ENCODE measurements at places on chromosomes 12 and 14.
A peak's percentile ranks its signal among the peaks of the same experiment; 100 is the strongest.

DNA sequence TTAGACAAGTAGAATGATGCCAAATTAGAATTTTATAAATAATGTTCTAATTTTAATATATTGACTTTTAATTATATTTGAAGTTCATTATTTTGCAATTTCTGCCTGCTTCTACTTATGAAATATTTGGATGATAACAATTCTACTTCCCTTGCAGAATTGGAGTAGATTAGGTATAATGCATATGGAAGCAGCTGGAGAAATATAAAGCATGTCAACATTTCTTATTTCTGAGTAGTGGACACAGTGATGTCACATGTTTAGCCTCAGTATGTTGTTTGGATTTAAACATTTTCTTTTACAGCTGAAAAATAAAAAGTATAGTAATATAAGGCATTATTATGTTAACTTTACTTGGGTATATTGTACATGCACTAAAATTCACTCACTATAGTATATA lies 344.2 kb upstream of the E2F7 start:
- no peak for DNase-seq

- no peak for DNase-seq
These were observed 426.2 kb downstream of the BCAT1 start for GRCh38 chr12:24522736-24523135.

- no peak for DNase-seq
These were observed 84.4 kb downstream of the SPATS2 start for GRCh38 chr12:49451468-49452259.

DNA sequence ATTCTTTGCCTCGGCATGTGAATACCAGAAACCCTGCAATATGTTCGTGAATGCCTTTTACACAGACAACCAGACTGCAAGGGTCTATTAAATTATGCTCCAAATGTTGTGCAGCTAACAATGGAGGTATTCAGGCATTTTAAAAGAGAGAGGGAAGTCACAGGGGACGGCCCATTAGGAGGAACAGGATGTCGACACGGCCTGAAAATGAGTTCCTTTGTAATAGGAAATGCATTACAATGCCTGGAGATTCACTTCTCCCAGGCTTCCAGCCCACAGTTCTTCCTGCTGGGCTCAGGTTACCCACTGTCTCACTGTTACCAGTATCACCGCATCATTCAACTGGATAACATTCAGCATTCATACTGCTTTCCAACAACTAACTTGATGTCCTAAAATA lies 2.5 kb downstream of the DUSP6 start:
- no peak for DNase-seq

DNA sequence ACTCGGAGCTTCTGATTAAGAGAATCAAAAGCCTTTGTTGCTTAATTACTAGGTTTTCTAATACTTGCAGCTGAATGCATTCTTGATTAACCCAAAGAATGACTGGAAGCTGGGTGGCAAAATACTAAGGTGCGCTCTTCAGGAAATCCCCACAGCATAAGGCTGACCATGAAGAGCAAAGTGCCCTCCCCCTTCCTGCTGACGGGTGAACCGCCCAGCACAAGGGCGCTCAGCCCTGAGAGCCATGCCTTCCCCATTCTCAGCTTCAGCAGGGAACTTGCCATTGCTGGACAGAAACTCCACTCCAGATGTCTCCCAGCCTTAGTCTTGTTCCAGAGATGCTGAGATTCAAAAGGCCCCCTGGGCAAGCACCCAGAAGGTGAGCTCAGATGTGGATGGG lies 27.2 kb upstream of the FBRSL1 start:
- no peak for DNase-seq

DNA sequence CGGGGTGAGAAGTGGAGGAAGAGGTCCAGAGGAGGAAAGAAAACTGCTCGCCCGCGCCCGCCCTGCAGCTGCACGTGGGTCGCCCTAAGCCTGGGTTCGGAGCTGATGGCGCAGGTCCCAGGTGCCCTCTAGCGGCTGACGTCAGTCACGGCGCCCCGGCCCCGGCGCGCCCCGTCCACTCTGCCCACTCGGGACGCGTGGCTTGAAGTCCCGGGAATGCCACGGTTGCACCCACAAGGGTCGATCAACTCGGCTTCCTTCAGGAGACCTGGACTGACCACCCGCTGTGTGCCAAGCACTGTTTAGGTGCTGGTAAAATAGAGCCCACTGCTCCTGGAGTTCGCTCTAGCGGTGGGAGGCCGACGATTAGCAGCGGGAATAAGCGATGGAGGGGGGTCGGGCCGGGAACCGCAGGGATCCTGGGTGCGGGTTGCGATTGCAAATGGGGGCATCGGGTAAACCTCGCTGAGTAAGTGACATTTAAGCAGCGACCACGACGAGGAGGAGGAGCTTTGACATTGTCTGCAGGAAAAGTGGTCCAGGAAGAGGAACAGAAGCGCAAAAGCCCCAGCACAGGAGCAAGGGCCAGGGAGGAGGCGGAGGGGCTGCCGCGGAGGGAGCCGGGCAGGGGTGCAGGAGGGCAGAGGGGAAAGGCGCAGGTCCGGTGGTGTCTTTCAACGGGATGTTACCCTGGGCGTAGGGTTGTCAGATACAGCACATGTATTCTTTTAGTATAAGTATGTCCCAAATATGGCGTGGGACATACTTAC lies 5.1 kb upstream of the ZNF839 start:
- peak; percentile 75 for DNase-seq

DNA sequence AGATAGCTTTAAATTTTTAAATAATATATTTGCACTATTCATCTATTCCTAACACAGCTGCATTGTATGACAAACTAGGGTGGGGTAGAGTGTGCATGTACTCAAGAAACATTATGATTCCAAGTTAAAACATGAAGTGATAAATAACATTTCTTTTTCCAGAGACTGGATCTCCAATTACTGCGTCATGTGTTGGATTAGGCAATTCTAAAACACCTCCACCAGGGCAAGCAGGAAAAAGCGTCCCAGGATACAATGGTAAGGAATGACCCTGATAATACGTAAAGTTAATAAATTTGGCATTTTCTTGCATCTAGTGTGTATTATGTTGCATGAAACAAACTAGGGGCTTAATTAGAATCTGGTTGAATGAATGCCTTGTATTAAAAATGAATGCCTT lies 138.9 kb downstream of the ACSS3 start:
- no peak for DNase-seq

DNA sequence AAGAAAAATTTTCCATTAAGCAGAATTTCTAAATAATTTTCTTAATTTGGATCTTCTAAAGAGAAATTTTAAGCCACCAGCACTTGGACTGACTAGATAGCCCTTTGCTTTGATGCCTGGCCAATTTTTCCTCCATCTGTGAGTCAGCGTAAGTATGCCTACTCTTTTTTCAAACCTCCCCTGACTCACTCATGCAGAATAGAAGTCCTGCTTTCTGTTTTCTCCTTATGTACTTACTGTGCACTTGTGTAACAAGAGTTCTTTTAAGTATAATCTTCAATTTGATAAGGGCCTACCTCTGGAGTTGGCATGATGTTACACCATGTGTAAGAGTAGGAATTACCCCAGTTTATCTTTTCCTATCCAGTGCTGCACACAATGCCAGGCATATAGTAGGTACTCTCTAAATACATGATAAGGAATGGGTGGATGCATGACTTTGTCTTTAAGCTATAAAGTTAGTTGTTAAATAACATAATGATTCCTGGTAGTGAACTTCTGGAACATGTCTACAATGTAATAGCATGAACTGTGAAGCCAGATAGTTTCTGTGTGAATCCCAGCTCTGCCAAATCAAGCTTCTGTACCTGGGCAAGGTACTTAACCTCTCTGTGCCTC lies 329.6 kb downstream of the TMTC2 start:
- DNase-seq = no peak

DNA sequence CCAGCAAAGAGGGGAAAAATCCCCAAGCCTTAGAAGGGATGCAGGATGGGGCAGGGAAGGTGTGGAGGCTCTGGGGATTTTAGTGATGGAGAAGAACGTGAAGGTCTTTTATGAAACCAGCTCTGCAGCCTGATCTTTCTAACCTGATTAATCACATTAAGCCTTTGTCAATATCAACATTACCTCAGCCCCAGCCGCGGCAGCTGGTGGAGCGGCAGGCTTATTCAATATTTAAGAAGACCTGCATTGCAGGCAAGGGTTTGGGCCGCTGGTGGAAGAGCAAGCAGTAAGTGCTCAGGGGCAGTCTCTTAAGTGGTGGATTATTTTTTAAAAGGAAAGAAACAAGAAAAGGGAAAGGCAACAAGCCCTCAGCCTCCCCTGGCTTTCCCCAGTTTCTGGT lies 16.6 kb downstream of the RPH3A start:
- DNase-seq = no peak

DNA sequence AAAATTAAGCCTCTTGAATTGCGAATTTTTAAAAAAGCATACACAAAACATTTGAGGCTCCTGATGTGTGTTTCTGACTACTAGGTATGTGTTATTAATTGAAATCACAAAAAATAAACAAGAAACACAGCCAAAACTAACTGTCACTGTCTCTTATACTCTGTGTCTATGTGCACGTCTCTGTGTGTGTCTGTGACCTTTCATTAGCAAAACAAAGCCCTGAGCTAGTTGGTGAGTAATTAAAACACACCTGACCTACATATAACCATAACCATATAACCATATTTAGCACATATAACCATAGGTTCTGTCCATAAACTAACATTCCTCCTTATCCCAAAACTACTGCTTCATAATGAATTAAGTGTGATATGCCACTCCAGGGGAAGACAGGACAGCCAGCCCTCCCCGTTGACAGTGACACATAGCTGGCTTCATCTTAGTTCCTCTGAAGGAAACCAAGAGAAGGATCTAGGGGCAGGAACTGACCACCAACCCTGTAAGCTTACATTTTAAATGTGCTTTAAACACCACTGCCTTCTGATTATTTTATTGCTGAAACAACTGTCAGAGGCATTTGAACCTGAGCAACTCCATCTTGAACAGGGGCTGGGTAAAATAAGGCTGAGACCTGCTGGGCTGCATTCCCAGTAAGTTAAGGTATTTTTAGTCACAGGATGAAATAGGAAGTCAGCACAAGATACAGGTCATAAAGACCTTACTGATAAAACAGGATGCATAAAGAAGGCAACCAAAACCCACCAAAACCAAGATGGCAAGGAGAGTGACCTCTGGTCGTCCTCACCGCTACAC lies 106.7 kb downstream of the PPP2R5E start:
- DNase-seq = no peak
